Fibroblast of skin of abdomen (primary cell): ENCODE measurements at places on chromosomes 1 and 21.

DNA sequence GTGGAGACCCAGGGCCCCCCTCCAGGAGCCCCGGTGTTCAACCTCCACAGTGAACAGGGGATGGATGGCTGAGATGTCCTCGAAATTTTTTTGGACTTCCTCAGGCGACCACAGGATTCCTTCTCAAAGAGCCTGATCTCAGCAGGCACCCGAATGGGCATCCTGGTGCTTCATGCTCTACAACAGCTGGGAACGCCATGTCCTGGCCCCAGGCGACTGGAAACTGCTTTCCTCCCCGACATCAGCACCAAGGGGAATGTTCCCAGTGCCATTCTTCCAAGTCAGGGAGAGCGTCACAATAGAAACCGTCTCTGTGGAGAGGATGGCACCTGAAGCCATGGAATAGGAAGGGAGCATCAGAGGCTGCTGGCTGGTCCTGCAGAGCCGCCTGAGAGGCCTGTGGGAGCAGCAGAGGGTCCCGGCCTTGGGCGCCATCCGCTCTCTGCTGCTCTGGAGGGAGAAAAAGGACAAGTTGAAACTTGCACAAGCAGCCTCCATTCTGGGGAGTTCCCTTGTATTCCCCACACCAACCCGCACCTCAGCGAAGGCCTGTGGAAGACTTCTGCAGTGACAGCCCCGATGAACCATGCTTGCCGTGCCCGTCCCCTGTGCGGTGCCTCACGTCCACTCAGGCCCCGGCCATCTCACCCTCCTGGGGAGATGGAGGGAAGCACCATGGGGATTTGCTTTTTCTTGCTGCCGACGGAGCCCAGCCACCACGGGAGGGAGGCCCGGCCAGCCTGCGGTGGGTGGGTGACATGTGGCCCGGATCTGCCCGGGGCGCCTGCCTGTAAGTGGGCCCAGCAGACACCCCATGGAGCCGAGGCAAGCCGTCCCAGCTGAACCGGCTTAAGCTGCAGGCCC is 2.3 kb upstream of the ADARB1 start:
- no peak for DNase-seq

- no peak for DNase-seq
These were observed 120.6 kb downstream of the NAV1 start for GRCh38 chr1:201659572-201659971.

- DNase-seq: no peak
These were observed 11.4 kb downstream of the THBS3 start for GRCh38 chr1:155196103-155196892.

DNA sequence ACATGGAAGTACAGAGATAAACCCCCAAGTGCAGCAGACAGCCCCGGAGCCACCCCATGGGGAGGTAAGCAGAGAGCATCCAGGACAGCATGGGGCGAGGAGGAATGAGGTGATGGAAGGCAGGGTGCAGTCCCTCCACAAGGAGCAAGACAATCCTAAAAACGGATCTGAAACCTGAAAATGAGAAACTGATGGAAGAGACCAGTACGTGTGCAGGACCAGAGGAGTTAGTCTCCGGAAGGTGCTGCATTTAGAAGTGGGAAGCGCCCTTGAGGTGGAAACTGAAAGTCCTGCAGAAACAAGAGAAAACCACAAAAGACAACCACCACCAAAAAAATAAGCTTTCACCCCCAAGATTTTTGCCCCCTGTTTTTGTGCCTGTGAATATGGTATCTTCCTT is 17.4 kb upstream of the DDOST start:
- no peak for DNase-seq

DNA sequence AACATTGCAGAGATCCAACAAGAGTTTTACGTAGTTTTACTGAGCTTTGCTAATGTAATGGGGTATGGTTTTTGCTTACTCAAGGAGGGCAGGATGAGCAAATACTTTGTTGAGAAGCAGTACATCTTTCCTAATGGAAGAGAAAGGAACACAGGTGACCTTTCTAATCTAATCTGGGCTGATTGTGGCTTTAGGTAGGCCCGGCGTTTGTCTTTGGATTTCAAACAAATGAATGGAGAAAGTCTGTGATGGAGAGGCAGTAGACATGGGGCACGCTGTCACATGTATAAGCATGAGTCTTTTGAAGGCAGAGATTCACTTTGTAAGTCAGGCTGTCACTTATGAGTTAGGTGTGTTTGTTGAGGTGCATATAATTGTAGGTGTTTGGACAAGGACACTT is 1.7 kb downstream of the PLEKHM2 start:
- DNase-seq: no peak

GRCh38 chr1:54124472-54124871 is 28.3 kb downstream of the CDCP2 start:
- no peak for DNase-seq

DNA sequence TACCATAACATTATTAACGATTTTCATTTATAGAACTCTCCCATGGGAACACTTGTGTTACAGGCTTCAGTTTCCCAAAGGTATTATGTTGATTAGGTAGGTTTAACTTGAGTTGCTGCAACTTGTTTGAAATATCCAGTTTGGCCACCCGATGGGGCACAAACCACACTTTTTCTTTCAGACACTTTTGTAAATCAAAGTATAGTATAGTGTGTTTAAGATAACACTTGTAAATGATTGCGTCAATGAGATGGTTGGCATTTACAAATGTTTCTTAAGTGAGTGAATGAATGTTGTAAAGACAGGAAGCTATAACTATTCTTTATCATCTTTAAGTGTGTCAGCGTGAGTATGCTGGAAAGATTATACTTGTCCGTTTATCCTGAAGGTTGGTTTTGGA is 4.3 kb downstream of the XPR1 start:
- no peak for DNase-seq

GRCh38 chr1:165129568-165130164 is 226.8 kb downstream of the LMX1A start:
- peak; percentile 45 for DNase-seq

- DNase-seq: no peak
These were observed 8.3 kb upstream of the AIM2 start for GRCh38 chr1:159084867-159085266.

DNA sequence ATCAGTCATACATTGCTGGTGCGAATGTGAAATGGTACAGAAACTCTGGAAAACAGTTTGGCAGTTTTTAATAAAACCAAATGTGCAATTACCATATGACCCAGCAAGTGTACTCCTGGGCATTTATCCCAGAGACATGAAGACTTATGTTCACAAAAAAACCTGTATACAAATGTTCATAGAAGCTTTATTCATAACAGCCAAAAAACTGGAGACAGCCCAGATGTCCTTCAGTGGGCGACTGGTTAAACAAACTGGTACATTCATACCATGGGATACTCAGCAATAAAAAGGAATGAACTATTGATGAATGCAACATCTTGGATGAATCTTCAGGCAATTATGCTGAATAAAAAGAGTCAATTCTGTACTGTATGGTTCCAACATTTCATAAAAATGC is 97.8 kb downstream of the DTL start:
- no peak for DNase-seq

- DNase-seq: no peak
These were observed 116.5 kb downstream of the PTPRU start for GRCh38 chr1:29352719-29353420.

GRCh38 chr1:154358519-154358918 is 33.2 kb downstream of the ATP8B2 start:
- DNase-seq: no peak

GRCh38 chr1:38235705-38236104 is 189.1 kb upstream of the POU3F1 start:
- peak; percentile 97 for DNase-seq

GRCh38 chr1:181104042-181104789 is 15.7 kb downstream of the IER5 start:
- peak; percentile 33 for DNase-seq

- no peak for DNase-seq
These were observed 272.9 kb downstream of the RWDD3 start for GRCh38 chr1:95506736-95507414.

GRCh38 chr1:219443763-219444162 is 169.1 kb downstream of the ZC3H11B start:
- peak; percentile 9 for DNase-seq

GRCh38 chr1:208851366-208851765 is 607.2 kb upstream of the PLXNA2 start:
- DNase-seq: no peak

DNA sequence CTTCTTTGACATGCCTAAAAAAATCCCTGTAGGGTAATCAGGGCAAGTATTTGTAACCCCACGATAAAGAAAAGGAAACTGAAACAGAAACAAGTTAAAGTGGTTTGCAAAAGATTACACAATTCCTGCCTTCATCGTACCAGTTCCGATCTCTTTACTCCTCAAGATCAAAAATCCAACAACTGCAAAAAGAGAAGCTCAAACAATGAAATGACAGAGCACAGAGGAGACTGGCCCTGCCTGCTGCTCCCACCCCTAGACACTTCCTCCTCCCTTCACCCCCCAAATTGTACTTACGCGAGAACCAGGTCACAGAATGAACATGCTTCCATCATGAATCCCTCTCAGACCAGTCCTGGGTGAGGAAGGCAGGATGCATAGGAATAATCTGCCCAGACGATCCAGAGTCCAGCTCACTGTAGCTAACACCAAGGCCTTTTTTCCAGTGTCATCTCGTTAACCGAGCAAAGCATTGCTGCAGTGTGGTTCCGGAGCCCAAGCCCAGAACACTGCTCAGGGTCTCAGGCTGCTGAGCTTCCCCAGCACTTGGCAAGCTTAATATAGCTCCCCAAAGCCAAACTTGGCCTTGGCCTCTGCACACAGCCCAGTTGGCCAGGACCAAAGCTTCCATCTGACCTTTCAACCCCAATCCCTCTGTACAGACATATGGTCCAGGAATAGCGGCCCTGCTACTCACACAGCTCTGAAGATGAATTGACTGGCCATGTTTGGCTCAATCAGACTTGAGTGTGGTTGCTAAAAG is 20.3 kb downstream of the RXRG start:
- no peak for DNase-seq

- DNase-seq: peak; percentile 64
These were observed 111.8 kb upstream of the USP25 start for GRCh38 chr21:15617964-15618363.

GRCh38 chr1:118990513-118991152 is 2.5 kb upstream of the TBX15 start:
- DNase-seq: peak; percentile 75

DNA sequence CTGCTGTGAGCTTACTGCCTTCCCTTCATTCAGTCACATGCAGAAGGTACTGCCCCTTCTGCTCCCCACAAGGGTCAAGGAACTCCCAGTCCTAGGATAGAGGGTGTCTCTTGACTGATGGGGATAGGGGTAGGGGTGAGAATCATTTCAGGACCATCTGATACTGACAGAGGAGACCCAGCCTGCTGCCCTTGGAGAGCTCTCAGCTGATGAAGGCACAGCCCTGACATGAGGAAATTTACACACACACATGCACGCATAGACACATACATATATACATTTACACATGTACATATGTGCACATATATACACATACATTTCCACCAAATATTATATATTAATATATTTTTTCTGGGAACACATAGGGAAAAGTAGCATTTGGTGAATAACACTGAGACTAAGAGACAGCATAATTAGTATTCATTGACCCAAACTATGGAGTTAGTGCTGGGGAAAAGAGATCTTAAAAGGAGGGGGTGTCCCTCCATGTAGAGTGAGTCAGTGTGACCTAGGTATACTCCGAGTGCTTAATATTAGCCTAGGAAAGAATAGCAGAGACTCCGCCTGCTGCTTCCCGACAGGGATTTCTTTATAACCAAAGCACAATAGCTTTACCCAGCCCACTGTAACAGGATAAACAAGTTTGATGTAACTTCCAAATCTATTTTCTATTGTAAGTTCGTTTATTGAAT is 27.6 kb upstream of the HHAT start:
- DNase-seq: no peak

- DNase-seq: no peak
These were observed 3.2 kb upstream of the BMP8B start for GRCh38 chr1:39791838-39792237.

GRCh38 chr1:48817505-48818114 is 40.9 kb upstream of the BEND5 start:
- peak; percentile 47 for DNase-seq

DNA sequence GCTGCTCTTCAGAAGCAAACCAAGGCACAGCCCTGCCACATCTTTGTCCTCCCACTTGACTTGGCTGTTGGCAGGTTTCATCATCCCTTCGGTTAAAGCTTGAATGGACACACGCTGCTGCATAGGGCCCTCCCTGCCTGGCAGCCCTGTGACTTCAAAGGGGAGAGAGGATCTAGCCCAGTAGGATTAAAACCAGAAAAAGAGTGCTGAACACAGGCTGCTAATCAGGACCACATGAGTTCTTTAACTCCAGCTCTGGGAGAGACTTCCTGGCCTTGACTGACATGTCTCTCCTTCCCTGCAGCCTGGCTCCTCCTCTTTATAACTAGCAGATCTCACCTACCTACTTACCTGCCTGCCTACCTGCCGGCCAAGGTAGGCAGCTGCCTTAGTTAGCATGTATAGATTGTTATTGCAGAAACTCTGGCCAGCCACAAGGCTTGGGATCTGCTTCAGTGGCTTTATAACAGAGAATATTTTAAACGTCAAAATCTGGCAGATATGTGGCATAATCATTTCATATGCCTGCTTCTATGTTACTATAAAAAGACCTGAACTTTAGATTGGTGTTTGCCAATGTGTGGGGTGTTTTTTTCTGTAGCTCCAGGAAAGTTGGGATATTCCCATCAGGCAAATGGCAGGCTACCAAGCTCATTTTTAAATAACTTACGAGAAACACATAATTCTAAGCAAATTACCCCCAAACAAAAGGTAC is 49.4 kb downstream of the ERG start:
- peak; percentile 72 for DNase-seq

GRCh38 chr1:168317309-168317708 is 36.6 kb downstream of the TBX19 start:
- no peak for DNase-seq

GRCh38 chr1:79497193-79497773 is 490.8 kb upstream of the ADGRL4 start:
- DNase-seq: peak; percentile 39
